ENCODE measurements at places on chromosomes 2 and 18.

GRCh38 chr2:38584881-38585280 lies 17.8 kb downstream of the HNRNPLL start:
- DNase-seq: no peak

DNA sequence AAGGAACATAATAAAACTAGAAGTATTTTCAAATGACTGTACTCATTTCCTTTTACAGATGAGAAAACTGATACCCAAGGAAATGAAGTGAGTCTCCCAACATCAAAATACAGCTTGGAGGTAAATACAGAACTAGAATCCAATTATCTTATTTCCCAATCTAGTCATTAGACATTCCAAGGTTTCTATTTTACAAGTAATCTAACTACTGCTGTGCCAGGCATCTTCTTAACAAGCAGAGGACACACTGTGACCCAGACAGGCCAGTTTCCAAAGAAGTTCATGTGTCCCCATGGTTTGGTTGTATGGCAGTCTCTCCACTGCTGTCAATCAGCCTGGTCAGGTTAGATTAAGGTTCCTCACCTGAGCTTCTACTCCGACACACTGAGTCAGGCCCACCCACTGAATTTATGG lies 143.5 kb downstream of the THADA start:
- no peak for DNase-seq

DNA sequence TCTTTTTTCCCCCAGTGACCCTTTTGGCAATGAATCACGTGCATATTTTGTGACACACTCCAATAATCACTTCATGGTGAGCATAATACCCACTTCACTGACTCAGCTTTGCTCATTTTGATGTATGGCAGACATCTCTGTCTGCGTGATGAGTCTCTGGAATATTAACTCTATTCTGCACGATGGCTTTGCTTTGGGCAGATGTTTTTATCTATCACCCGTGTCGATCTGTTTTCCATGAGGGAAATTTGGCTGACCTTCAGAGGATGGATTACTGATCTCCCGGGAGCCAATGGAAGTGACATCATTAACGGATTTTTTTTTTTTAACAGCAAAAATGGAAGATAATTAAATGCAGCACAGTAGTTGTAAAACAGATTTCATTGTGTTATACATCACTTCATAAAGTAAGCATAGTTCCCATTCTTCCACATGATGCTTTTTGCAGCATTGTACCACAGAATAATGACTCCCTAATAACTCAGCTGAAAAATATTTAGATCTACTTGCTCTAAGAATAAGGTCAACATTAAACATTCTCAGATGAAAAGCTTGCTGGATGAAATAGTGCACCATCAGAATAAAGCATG lies 29.8 kb downstream of the CDC42EP3 start:
- no peak for DNase-seq

- DNase-seq: no peak
These were observed 14.5 kb downstream of the CLIP4 start for GRCh38 chr2:29129586-29130281.

DNA sequence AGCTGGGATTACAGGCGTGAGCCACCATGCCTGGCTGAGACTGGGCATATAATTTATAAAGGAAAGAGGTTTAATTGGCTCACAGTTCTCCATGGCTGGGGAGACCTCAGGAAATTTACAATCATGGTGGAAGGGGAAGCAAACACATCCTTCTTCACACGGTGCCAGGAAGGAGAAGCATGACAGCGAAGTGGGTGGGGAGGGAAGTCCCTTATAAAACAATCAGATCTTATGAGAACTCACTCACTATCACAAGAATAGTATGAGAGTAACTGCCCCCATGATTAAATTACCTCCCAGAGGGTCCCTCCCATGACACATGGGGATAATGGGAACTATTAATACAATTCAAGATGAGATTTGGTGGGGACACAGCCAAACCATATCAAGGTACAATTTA lies 7.8 kb upstream of the LCLAT1 start:
- DNase-seq: no peak
